Activated naive CD8-positive, alpha-beta T cell treated with anti-CD3 and anti-CD28 coated beads, Interleukin-2, amount 50 U/mL, for 24 hours (primary cell): ENCODE measurements at places on chromosomes 16 and 17.
A peak's percentile ranks its signal among the peaks of the same experiment; 100 is the strongest.

GRCh38 chr16:51818342-51818944, 667.4 kb upstream of the SALL1 start:
- no peaks in the 10 kb centered on the region for H3K36me3 ChIP-seq
- DNase-seq: peak; percentile 6
- H3K4me3 ChIP-seq: no peak overlapping the region
- no peaks in the 10 kb centered on the region for H3K4me1 ChIP-seq
- H3K27ac ChIP-seq: no peak overlapping the region
- no peaks in the 10 kb centered on the region for H3K27me3 ChIP-seq

DNA sequence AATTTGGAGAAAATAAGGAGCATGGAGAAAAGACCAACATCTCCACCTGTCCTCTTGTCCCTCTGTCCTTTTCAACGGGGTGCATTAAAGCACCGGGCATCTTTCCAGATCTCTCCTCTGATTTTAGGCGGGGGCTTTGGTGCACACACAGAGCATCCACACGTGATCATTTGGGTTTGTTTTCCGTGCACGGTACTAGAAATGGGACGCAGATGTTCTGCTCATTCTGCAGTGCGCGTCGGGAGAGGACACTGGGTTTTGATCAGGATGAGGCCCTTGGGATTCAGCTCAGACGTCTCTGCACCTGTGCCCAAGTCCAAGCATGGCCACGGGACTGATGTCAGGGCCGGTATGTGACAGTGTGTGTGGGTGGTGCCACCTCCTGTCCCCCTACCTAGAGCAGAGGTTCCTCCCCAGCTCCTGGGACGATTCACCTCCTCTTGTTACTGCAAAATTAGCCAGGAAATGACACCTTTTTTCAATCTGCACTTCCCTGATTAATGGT, 31.9 kb downstream of the PDIA2 start:
- H3K36me3 ChIP-seq: peaks cover 13% of the 10 kb centered on the region
- H3K4me3 ChIP-seq: no peak overlapping the region
- H3K27me3 ChIP-seq: no peaks in the 10 kb centered on the region
- H3K4me1 ChIP-seq: peaks cover 24% of the 10 kb centered on the region
- DNase-seq: no peak

- peaks cover 3% of the 10 kb centered on the region for H3K27me3 ChIP-seq
- peak; percentile 56 for DNase-seq
- peaks cover 2% of the 10 kb centered on the region for H3K36me3 ChIP-seq
- H3K4me1 ChIP-seq: peaks cover 30% of the 10 kb centered on the region
- peak overlapping the region; percentile 55 for H3K27ac ChIP-seq
- peak overlapping the region; percentile 51 for H3K4me3 ChIP-seq
Observed at GRCh38 chr16:89031715-89032659, 55.0 kb upstream of the CBFA2T3 start.

GRCh38 chr17:82435103-82435502, 15.4 kb downstream of the CYBC1 start:
- H3K27me3 ChIP-seq: no peaks in the 10 kb centered on the region
- no peak for DNase-seq
- no peak overlapping the region for H3K27ac ChIP-seq
- H3K36me3 ChIP-seq: no peaks in the 10 kb centered on the region
- peaks cover 11% of the 10 kb centered on the region for H3K4me1 ChIP-seq

DNA sequence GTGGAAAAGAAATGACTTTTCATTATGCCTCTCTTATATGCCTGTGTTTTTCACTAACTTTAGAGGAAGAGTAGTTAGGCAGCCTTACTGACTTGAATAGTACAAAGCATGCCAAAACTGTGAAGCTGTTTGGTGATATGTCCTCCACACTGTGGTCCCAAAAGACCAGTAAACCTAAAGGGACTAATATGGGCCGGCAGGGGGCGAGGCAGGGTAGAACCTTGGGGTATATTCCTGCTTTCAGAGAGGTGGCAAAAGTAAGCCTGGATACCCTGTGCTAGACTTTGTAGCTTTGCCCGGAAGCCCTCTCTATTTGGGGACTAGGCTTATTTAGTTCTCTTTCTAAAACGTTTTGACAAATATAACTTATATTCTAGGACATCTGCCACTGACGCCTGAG, 36.5 kb upstream of the VWA3A start:
- DNase-seq: no peak
- no peak overlapping the region for H3K4me3 ChIP-seq
- H3K27ac ChIP-seq: no peak overlapping the region
- peaks cover 15% of the 10 kb centered on the region for H3K36me3 ChIP-seq
- peaks cover 41% of the 10 kb centered on the region for H3K4me1 ChIP-seq

- no peak for DNase-seq
- H3K36me3 ChIP-seq: no peaks in the 10 kb centered on the region
- no peaks in the 10 kb centered on the region for H3K27me3 ChIP-seq
- no peak overlapping the region for H3K27ac ChIP-seq
- H3K4me1 ChIP-seq: peaks cover 11% of the 10 kb centered on the region
Observed at GRCh38 chr17:77770331-77771105, 188.0 kb upstream of the TNRC6C start.

DNA sequence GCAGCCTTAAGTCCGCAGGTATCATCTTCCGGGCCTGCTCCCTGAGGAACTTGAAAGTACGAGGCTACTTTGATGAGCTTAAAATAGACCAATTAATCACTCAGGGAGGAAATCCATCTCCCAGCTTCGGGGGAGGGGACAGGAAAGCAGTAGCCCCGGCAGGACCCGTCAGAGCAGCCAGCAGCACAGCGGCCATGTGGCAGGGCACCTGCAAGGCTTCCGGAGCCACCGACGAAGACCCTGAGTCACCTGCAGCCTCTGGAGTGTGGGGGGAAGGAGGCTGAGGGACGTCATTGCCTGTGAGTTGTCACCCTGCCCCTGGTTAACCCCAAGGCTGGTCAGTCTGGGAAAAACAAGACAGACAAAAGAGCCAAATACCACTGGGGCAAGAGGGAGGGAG, 4.4 kb upstream of the CYB561 start:
- H3K27ac ChIP-seq: no peak overlapping the region
- peaks cover 18% of the 10 kb centered on the region for H3K4me1 ChIP-seq
- no peaks in the 10 kb centered on the region for H3K36me3 ChIP-seq

DNA sequence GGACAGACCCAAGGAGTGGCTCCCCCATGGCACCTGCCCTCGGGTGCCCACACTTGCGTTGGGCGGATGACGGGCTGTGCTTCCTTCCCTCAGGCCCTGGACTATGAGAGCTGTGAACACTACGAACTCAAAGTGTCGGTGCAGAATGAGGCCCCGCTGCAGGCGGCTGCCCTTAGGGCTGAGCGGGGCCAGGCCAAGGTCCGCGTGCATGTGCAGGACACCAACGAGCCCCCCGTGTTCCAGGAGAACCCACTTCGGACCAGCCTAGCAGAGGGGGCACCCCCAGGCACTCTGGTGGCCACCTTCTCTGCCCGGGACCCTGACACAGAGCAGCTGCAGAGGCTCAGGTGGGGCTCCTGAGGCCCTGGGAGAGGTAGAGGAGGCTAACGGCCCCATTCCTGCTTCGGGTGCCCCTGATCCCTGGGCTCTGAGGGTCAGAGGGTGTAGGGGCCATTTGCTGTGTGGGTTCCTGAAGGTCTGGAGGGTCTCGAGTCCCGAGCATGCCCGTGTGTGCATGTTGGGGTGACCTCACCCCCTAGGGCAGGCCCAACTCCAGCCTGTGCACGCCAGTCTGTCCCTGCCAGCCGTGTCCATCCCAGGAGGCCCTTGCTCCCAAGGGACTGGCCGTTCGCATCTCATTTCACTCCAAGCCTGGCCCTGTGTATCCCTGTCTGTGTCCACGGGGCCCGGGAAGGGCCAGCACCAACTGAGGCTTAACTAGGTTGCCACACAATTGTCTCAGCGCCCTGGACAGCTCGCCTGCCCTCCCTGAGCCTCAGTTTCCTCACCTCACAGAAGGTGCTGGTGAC, 10.0 kb downstream of the SLC22A31 start:
- no peak overlapping the region for H3K27ac ChIP-seq
- no peaks in the 10 kb centered on the region for H3K27me3 ChIP-seq
- no peaks in the 10 kb centered on the region for H3K4me1 ChIP-seq
- H3K4me3 ChIP-seq: no peak overlapping the region
- no peaks in the 10 kb centered on the region for H3K36me3 ChIP-seq

DNA sequence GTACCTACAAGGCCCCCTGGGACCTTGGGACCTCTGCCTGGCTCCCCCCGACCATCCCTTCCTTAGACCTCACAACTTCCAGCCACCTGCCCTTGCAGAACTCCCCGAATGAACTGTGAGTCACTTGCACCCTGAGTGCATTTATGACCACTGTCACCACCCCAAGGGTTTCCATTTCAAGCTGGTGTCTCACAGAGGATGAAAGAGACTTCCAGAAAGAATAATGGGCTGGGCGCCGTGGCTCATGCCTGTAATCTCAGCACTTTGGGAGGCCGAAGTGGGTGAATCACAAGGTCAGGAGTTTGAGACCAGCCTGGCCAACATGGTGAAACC, 124.5 kb upstream of the CIBAR2 start:
- H3K4me1 ChIP-seq: no peaks in the 10 kb centered on the region
- H3K4me3 ChIP-seq: no peak overlapping the region
- no peak overlapping the region for H3K27ac ChIP-seq
- H3K36me3 ChIP-seq: no peaks in the 10 kb centered on the region

DNA sequence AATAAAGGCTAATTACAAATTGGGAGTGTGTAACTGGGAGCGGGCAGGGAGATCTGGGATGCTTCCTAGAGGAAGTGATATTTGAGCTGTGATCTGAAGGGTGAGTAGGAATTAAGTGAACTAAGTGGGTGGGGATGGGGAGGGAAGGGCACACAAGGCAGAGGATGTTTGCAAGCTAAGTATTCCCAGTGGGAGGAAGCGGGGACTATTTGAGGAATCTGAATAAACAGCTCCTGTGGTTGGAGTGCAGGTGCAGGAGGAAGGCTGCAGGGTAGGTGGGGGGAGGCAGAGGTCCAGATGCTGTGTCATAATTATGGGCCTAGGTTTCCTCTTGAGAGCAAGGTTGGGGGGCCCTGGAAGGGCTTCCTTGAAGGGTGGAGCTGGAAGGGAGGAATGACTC, 102.1 kb upstream of the HS3ST2 start:
- no peaks in the 10 kb centered on the region for H3K4me1 ChIP-seq
- peaks cover 3% of the 10 kb centered on the region for H3K27me3 ChIP-seq
- H3K36me3 ChIP-seq: no peaks in the 10 kb centered on the region
- no peak overlapping the region for H3K27ac ChIP-seq
- no peak overlapping the region for H3K4me3 ChIP-seq

DNA sequence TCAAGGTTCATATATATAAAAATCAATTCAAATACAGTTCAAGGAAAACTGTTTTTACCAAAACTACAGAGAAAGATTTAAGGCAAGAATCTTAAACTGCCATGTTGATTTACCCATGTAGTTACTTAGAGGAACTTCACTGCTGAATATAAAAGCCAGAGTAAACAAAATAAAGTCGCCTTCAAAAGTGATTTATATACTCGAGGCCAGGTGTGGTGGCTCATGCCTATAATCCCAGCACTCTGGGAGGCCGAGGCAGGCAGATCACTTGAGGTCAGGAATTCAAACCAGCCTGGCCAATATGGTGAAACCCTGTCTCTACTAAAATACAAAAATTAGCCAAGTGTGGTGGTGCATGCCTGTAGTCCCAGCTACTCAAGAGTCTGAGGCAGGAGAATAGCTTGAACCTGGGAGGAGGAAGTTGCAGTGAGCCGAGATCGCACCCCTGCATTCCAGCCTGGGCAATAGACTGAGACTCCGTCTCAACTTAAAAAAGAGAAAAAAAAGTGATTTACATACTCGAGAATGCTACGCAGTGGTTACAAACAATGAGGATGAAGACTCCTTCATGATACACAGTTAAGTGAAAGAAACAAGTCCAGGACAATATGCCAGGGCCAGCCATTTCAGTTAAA, 54.1 kb upstream of the CNEP1R1 start:
- no peaks in the 10 kb centered on the region for H3K4me1 ChIP-seq
- H3K36me3 ChIP-seq: no peaks in the 10 kb centered on the region
- H3K27ac ChIP-seq: no peak overlapping the region
- peaks cover 15% of the 10 kb centered on the region for H3K27me3 ChIP-seq

DNA sequence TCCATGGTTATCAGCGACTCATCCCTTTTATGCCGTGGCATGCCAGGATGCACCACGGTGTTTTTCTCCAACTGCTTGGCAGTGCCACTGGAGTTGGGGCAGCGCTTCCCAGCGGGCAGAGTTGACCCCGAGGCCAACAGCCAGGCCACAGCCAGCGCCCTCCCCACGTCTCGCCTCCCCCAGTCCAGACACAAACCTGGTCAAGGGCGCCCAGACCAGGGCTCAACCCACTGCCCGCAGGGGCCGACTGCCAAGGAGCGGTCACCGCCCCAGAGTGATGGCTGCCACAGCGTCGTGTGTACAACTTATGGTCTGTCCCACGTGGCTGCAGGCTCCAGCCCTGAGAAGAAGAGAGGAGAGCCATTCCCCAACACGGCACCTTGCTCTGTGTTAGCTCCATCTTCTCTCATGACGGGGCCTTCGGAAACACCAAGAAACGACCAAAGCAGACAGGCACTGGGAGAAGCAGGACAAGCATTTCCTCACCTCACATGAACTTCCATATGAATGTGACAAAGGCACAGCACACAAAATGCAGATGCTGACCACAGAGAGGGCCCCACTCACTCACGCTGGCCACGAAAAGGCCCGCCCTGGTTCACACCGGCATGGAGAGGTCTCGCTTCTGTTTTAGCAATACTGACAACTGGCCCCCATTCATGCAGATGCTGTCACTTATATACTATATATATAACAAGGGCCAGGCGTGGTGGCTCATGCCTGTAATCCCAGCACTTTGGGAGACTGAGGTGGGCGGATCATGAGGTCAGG, 27.0 kb downstream of the AXIN1 start:
- H3K4me1 ChIP-seq: peaks cover 46% of the 10 kb centered on the region
- peak overlapping the region; percentile 56 for H3K4me3 ChIP-seq
- no peak overlapping the region for H3K27ac ChIP-seq
- H3K36me3 ChIP-seq: no peaks in the 10 kb centered on the region

DNA sequence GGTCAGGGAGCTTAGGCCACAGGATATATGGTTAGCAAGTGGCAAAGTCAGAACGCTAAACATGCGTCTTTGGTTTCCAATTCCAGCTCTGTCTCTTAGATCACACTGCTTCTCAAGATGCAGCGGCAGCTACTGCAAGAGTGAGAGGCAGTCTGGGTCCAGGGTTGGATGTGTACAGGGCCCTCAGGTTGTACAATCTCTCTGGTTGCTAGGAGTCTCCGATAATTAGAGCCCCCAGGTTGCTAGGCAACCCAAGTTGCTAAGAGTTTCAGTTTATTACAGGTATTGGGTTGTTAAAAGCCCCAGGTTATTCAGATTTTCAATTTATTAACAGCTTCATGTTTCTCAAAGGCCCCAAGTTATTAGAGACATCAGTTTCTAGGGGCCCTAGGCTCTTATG, 15.5 kb upstream of the SPACA3 start:
- H3K27ac ChIP-seq: no peak overlapping the region
- peaks cover 3% of the 10 kb centered on the region for H3K4me1 ChIP-seq

- peaks cover 19% of the 10 kb centered on the region for H3K4me1 ChIP-seq
- peak; percentile 7 for DNase-seq
- H3K36me3 ChIP-seq: peaks cover 30% of the 10 kb centered on the region
- H3K27ac ChIP-seq: no peak overlapping the region
- no peaks in the 10 kb centered on the region for H3K27me3 ChIP-seq
Observed at GRCh38 chr17:48378238-48378637, 51.8 kb downstream of the SKAP1 start.

GRCh38 chr17:1690544-1691221, 6.0 kb upstream of the PRPF8 start:
- no peak overlapping the region for H3K27ac ChIP-seq
- H3K4me3 ChIP-seq: no peak overlapping the region
- H3K4me1 ChIP-seq: peaks cover 4% of the 10 kb centered on the region
- no peak for DNase-seq
- H3K27me3 ChIP-seq: peaks cover 2% of the 10 kb centered on the region
- H3K36me3 ChIP-seq: no peaks in the 10 kb centered on the region

- no peak for DNase-seq
- H3K36me3 ChIP-seq: peaks cover 3% of the 10 kb centered on the region
- peaks cover 32% of the 10 kb centered on the region for H3K4me1 ChIP-seq
- no peak overlapping the region for H3K27ac ChIP-seq
Observed at GRCh38 chr16:88763502-88764053, 21.4 kb downstream of the PIEZO1 start.
